ENCODE measurements at places on chromosomes 2 and 18.

- no peak for DNase-seq
These were observed 11.2 kb downstream of the ETAA1 start for GRCh38 chr2:67408346-67408745.

- no peak for DNase-seq
These were observed 30.8 kb upstream of the PUM2 start for GRCh38 chr2:20381457-20381856.

- no peak for DNase-seq
These were observed 93.1 kb downstream of the ZFP36L2 start for GRCh38 chr2:43133336-43133707.

DNA sequence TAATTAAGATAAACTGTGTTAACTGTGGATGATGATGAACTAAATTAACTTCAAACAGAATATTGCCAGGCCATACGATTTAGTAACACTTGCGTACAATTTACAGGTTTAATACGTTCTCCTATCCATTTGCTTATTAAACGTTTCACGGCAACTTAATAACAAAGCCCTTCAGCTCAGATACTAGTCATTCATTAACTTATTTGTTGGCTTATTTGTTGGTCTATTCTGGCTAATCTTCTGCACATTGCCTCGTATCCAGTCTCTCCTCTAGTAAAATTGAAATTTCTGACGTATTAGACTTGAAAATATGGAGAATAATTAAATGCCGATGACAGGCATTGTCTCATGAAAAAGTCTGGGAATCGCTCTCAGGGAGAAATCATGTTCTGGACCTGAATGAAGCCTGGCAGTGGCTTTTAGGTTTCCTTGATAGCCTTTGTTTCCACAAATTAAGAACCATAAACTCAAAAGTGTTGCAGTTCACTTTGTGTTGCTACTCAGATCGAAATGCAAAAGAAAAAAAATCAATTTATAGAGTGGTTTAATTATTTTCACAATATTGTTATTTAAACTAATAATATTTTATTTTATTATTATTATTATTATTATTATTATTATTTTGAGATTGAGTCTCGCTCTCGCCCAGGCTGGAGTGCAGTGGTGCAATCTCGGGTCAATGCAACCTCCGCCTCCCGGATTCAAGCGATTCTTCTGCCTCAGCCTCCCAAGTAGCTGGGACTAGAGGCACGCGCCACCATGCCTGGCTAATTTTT lies 4.5 kb downstream of the SCLY start:
- no peak for DNase-seq

- DNase-seq, result no peak
These were observed 27.2 kb downstream of the KDM3A start for GRCh38 chr2:86468162-86469033.

- DNase-seq, result no peak
These were observed 130.1 kb downstream of the MAP2 start for GRCh38 chr2:209553913-209554312.

- DNase-seq, result peak; percentile 74
These were observed 418.2 kb upstream of the HS6ST1 start for GRCh38 chr2:128736689-128737545.

GRCh38 chr2:240622531-240623235 lies 2.6 kb upstream of the GPR35 start:
- no peak for DNase-seq

GRCh38 chr2:218387369-218388194 lies 5.5 kb downstream of the SLC11A1 start:
- DNase-seq, result no peak

DNA sequence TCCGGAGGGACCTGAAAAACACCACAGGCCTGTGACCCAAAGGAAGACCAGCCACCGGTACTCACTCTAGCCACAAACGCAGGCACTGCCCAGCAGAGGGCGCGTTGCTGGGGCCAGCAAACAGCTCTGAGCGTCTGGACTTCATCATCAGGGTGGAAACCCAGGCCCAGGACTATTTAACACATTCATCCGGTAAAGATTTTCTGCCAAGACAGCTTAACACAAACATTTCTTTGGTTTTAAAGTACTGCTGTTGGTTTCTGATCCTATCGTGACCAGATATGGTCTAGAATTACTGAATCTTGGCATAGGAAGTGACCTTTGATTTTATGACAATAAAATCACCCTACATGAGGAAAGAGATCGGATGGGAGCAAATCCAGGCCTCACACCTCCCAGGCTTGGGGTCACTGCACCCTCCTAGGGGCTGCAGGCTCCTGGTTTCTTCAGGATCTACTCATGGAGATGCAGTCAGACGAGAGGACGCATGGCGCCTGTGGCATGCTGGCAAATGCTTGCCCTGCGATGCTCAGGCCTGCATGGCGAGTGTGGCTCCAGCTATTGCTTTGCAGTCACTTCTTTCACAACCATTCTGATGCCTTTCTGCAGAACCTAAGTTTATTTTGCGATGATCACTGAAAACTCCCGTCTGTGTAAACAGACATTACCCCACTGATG lies 130.4 kb downstream of the COL4A4 start:
- DNase-seq, result peak; percentile 18

DNA sequence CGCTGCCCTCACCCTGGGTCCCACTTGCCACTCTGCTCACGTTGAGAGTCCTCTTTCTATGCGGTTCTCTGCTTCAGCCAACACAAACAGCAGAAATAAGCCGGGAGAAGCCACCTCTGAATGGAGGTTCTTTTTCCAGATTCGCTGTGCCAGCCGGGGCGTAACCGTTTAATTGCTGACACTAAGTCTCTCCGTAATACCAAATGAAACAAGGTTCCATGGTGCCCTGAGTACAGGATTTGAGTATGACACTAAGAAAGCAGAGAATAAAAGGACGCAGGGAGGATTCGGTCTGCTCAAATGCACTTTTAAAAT lies 37.6 kb downstream of the CTIF start:
- DNase-seq, result no peak

- peak; percentile 66 for DNase-seq
These were observed 64.0 kb upstream of the MAPRE2 start for GRCh38 chr18:34976899-34977837.

- DNase-seq, result no peak
These were observed 22.2 kb downstream of the PIK3C3 start for GRCh38 chr18:41977233-41977632.

DNA sequence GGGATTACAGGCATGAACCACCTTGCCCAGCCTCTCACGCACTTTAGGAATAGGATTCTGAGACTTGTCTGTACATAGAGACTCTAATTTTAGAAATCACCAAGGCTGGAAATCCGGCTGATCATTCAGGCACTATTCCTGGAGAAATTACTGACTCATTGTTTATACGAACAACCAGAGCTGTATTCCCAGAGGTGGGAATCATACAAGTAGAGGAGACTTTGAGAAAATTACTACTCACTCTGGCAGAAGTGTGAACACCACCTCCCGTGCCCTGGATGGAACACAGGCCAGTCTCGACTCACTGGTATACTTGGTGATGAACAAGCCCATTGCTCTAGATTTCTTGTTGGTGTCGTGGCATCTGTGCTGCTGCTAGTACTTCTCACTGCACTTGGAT lies 5.8 kb upstream of the ADNP2 start:
- no peak for DNase-seq

DNA sequence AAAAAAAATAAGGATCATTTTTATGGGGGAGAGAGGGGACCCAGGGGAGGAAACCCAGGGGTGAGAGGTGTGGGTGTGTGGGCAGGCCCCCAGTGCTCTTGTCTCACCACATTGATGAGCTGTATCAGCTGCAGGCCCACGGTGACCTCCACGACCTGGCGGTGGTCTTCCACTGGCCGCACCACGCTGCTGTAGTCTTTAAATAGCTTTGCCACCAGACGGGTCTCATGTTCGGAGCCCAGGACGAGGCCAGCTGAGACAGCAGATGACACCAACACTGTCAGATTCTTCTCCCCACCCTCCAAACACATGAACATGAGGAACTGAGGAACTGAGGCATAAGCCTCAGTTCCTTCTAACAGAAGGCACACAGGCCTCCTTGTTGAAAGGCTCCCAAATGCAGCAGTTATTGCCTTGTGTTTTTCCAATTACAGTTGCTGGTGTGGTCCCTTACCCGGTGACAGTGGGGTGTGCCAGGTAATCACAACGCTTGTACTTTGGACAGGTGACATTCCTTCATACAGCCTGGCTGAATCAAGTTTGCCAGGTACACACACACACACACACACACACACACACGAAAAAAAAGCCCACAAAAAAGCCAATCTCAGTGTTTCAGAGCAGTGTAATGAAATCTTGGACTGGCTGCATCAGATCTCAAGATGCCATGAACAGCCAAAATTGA lies 4.7 kb downstream of the CHRNA1 start:
- DNase-seq, result no peak
